ENCODE measurements at places on chromosomes 3 and 15.

GRCh38 chr3:127136024-127136600 lies 56.8 kb upstream of the PRR23E start:
- DNase-seq: no peak

DNA sequence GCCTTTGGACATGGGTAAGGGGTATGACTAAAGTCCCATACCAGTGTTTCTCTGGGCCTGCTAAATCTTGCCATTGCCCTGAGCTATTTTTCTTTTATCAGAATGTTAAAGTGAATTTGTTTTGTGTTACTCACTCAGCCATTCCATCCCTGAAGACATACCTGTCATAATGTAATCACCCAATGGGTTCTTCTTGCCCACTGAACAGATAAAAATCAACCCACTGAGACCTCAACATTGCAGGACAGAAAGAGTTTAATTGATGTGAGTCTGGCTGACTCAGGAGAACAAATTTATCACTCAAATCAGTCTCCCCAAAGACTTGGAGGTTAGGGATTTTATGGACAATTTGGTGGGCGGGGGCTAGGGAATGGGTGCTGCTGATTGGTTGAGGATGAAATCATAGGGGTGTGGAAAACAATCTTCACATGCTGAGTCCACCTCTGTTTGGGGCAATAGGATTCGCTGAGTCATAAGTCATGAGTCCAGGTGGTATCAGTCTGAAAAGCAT lies 47.4 kb downstream of the ILDR1 start:
- no peak for DNase-seq

DNA sequence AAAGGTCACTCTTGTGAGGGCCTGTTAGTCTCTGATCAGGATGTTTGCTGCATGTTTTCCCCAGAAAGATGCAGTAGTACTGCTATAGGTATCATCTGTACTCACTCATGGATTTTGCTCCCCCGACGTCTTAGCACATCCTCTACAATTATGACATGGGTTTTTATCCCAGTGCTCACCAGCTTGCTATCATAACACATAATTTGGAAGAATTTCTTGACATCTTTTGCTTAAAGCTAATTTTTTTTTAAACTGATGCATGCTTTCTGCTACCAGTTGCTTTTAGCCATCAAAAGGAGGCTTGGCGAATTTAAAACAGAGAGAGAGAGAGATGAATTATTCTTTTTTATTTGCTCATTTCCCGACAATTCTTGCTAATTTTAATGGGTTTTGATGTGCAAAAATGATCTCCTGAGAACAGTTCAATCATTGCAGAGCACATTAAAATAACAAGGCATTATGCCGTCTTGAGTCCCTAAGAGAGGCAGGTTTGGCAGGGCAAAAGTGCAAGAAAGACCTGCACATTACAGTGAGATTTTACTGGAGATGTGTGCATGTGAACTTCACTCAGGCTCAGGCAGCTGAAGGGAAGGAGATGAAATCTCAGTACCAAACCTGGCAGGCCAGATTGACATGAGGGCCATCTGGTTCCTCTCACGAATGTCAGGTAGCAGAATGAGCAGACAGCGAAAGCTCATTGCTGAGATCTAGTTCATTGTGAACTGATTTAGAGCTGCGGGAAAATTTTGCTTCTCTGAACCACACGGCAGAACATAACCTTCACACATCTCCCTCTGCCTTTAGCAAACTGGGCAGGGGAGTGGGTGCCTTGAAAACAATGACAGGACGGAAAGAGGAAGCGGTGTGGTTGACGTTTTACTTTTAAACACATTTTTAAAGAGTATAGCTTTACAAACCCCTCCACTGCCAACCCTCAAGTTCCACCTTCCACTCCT lies 25.9 kb upstream of the GOLGA8B start:
- no peak for DNase-seq

DNA sequence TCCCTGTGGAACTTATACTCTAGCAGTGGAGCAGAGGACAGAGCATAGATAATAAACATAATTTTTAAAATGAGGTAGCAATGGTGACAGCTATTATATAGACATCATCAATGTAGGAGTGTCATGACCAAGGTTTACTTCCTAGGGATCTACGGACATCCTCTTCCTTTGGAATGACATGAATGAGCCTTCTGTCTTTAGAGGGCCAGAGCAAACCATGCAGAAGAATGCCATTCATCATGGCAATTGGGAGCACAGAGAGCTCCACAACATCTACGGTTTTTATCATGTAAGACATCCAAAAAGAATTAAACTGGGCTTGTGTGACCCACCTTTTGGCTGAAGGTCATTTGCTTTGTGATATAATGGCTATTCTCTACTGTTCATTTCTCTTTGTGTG lies 30.1 kb upstream of the CAPN3 start:
- no peak for DNase-seq

DNA sequence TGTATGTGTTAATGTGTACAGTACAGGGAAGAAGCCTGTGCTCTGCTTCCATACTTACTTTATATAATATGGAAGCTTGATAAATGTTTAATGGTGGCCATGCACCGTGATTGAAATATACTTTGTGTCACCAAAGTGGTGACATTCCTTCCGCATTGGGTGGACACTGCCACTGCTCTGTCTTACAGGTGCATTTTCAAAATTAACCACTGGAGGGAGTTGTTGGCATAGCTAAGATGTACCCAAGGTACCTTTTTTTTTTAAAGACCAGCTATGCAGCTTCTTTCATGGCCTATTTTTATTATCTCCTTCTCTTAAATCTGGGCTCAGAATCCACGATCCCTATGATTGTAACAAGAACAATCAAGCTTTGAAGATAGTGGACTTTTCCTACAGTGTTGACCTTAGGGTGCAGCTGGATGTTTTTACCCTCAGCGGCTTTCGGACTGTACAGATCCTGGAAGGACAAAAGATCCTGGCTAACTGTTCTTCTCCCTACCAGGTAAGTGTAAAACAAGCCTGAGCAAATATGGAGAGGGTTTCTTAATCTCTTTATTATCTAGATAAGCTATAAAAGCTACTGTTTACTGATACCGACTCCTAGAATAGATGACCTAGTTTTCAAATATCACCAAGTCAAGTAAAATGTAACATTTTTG lies 21.6 kb upstream of the PAK6 start:
- no peak for DNase-seq

- DNase-seq: peak; percentile 47
These were observed 125.8 kb upstream of the GALNT15 start for GRCh38 chr3:16048435-16049318.

DNA sequence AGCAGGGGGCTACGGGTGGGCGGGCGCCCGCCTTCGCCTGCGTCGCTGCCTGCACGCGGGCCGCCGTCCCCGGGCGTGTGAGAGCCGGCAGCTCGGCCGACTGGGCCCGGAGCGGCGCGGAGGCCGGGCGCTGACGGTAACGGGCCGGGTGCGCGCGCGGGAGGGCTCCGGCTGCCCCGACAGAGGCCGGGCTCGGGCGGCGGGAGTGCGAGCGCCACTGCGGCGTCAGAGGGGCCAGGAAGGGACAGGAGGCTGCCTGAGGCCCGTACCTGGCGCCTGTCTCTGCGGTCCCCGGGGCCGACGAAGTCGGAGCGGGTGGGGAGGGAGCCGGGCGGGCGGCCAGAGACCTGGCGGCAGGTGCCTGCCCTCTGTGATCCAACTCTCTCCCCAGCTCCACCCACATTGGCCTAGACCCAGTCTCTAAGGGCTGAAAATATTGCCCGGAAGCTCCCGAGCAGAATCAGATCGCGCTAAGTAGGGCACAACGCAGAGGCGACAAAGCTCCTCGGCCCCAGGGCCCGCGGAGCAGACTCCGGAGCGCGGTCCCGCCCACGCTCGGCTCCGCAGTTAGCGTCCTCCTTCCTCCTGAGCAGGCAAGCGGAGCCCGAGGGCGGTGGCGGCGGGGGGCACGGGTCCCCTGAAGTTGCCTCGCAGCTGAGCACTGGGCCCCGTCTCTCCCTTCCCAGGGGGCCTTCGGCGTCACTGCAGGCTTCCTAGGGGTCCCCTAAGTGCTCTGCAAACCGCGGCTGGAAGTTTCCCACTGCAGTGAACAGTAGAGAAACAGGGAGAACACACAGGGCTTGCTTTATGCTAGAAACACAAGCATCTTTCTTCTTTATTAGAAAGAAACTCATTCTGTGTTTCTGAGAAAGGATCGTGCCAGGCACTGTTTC lies at the start of gene MAN2A2:
Gene MAN2A2 (plus strand): TSS at position 463 of the 893 bp plus-strand sequence. CDS start 906 bp downstream, outside the sequence.
- peak; percentile 91 for DNase-seq

Measured in GM12892 (cell line).